ENCODE measurements at places on chromosomes 3 and 15.

DNA sequence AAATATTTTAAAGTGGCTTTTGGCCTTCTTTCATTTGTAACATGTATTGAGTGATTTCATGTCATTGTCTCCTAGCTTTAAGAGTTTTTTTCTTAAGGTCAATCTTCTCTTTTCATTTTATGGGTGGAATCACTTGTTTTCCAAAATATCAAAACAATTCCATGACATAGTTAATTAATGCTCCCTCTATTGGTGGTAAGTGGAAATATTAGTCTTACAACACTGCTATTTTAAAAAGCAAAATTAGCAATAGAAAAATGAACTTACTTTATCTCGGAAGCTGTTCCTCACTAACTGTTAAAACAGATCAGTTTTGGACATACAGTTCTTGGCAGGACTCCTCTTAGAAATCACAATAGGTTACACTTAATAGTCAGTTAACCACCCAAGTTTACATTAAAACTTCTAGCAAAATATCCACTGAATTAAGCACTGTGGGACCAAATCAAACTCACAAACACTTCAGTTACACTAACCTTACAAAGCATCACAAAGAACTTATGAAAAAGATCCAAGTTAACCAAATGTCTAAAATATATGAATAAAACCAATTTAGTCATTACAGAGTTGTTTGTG, 42.4 kb downstream of the TIGIT start:
- no peak for DNase-seq

- DNase-seq = no peak
Measured at GRCh38 chr15:28114721-28115622, 15.9 kb upstream of the OCA2 start.

- no peak for DNase-seq
Measured at GRCh38 chr3:28012830-28013229, 228.6 kb upstream of the CMC1 start.

DNA sequence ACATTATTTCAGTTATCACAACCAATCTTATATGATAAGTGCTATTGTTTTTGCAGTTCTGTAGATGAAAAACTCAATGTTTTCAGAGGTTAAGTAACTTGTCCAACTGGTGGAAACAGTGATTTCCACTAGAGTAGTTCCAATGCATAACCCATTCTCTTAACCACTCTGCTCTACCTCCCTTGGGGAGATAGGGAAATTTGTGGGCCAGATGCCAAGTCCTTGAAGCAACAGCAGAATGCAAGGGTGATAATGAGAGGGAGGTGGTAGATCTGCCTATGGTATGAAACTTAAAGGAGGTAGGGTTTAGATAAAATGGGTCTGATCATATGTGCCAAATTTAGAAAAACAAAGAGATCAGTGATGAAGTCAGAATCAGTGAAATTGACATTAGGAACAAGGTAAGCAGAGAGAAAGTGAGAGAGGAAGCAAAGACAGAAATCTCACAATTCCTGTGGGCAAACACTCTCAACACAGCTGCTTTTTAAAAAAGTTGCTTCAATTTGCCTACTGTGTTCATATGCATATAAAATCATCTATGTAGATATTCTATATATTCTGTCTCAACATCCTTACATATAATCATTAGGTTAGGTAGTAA, 50.5 kb upstream of the UBP1 start:
- DNase-seq = no peak

GRCh38 chr3:147846293-147846692, 437.1 kb downstream of the ZIC1 start:
- DNase-seq = no peak

- DNase-seq = no peak
Measured at GRCh38 chr15:34473840-34474239, 36.2 kb upstream of the GOLGA8A start.

DNA sequence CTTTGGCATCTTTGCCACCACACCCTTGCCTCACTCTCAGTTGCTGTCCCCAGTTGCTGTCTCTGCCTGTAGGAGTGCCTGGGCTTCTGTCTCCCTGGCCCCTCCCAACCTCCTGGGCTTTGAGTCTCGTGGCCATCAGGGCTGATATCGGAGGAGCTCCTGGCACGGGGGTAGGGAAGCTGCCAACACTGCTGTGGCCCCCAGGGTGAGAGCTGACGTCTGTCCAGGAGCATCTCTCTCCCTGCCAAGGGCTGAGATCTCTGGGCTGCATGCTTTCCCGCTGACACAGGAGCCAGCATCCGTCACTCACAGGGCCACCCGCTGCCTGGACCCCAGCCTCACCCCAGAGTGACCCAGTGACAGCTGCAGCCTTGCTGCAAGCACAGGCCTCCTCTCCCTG, 47.4 kb downstream of the EXOG start:
- DNase-seq = no peak

GRCh38 chr3:73498764-73499622, 125.7 kb downstream of the PDZRN3 start:
- no peak for DNase-seq

- no peak for DNase-seq
Measured at GRCh38 chr15:84967380-84967779, 14.3 kb upstream of the PDE8A start.

Data from head of caudate nucleus (tissue), 42 donors.